ENCODE measurements at places on chromosomes 4 and X.

GRCh38 chr4:2822461-2823300 lies 21.0 kb upstream of the ADD1 start:
- no peak for DNase-seq

DNA sequence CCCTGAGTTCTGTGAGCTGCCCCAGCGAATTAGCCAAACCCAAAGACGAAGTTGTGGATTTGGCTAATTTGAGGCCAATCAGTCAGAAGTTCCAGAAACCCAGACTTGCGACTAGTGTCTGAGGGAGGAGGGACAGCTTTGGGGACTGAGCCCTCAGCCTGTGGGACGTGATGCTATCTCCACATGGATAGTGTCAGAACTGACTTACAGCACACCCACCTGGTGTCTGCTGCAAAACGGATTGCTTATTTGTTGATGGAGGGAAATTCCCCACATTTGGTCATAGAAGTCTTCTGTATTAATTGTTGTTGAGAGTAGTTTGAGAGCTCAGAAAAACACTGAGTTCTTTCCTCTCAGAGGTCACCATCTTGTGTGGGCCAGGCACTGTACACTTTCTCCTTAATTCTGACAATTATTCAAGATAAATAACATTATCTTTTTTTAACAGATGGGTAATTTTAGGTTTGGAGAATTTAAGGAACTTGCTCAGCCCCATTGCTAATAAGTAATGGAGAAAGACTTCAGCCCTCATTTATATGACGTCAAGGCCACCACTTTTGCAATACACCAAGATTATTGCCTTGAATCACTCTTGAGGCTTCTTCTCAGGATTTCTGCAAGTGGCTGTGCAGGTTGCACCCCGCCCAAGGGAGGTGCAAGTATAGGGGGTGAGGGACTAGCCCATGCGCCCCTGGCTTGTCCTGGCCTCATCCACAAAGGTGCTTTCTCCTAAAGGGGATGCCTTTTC lies 16.7 kb downstream of the CLRN2 start:
- no peak for DNase-seq

GRCh38 chr4:2939383-2940243 lies 23.6 kb downstream of the NOP14 start:
- no peak for DNase-seq

GRCh38 chr4:129490516-129490915 lies 394.6 kb downstream of the C4orf33 start:
- no peak for DNase-seq

- no peak for DNase-seq
These were observed 239.5 kb upstream of the GPC4 start for GRCh38 chrX:133654811-133655210.

DNA sequence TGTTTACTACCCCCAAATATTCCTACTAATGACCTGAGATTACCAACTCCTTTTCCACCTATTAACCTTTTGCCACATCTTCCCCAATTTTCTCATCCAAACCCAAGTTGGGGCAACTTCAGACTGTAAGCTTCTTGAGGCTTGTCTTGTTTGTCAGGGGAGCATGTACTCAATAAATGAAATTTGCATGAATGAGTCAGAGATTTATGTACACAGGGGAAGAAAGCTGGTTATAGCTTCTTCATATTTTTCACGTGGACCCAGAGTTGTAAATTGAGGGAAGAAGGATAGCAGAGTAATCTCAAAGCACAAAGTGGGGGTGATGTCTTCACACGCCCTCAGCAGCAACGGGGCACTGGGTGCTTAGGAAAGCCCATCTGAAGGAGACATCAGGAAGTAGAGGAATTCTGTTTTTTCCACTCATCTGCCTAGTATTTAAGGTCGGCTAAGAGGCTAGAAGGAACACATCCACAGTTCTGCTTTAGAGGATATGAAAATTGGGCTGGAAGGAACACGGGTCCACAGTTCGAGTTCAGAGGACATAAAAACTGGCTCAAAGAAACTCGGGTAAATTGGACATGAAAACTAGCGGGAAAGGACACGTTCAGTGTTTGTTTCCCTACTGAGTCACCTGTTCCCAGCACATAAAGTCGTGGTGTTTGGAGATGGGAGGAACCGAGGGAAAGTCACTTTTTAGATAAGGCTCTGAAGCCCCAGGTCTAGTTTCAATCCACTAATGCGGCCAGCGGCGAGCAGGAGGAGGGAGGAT lies 696 bp upstream of the CA5B start:
- DNase-seq, result no peak

GRCh38 chr4:172892300-172892699 lies 276.3 kb upstream of the GALNT7 start:
- DNase-seq, result no peak

DNA sequence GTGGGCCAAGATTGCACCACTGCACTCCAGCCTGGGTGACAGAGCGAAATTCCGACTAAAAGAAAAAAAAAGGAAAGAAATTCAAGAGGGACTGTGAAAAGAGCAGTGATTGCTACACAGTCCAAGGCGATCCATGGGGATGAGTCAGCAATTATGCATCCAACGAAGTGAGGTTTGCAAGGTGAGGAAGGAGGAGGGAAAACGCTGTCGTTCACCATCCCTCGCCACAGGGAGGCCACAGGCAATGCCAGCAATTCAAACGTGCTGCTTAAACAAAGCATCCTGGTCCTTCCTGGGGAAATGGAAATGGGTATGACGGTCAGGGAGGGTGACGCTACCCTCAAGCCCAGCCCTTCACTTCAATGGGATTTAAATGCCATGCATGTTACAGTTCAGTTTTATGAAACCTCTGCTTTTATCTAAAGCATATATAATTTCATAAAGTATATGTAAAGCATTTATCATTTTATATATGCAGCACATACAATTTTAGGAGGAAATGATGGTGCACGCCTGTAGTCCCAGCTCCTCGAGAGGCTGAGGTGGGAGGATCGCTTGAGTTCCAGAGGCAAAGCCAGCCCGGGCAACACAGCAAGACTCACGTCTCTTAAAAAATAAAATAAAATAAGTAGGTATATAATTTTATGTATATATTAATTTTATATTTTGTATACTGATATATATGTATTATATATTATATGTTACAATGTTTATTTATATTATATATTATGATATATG lies 108.7 kb downstream of the DHRSX start:
- no peak for DNase-seq

DNA sequence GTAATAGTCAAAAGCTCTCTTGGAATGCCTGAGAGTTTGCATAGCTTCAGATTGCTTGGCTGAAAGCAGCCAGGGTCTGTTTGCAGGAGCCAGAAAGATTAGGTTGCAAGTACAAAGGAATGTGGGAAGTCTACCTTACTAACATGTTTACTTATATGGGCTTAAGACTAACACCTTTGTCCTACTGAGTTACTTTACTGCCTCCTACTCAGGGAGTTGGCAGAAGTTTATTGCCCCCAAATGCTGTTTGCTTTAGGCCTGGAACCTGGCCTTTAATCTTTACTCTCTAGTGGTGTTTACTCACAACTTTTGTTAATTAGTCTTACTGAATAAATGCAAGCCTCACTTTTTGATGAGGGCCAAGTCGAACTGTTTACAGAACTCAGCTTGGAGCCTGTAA lies 219.4 kb upstream of the ZC4H2 start:
- DNase-seq, result no peak

Data from stimulated activated CD4-positive, alpha-beta T cell treated with anti-CD3 and anti-CD28 coated beads, TNF-alpha, amount 100 ng/mL, for 1 hour (primary cell).